ENCODE measurements at places on chromosomes 3 and 15.
A peak's percentile ranks its signal among the peaks of the same experiment; 100 is the strongest.

- DNase-seq = no peak
These were observed 135.7 kb upstream of the LRRFIP2 start for GRCh38 chr3:37309921-37310665.

DNA sequence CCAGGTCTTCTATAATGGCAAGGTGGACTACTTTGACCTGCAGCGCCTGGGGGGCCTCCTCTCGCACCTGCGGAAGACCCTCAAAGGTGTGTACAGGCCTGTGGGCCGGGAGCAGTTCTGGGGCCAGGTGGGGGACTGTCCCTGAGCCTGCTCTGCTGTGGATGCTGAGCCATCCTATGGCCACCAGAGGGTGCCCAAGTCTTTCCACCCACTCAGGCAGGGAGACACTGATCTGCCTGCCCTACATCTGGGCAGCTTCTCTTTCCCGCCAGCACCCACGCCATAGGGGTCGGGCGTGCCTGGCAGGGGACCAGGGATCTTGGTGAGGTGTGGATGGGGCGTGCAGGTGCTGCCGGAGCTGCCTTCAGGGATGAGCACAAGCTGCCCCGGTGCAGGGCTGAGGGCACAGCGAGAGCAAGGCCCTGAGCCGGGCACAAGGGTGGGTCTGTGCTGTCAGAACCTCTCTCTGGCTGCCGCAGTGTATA lies 14.1 kb downstream of the RNF123 start:
- no peak for DNase-seq

- no peak for DNase-seq
These were observed 15.1 kb upstream of the SGO1 start for GRCh38 chr3:20201143-20201542.

GRCh38 chr3:150370122-150370602 lies 37.9 kb upstream of the TSC22D2 start:
- DNase-seq = peak; percentile 86

- DNase-seq = no peak
These were observed 32.7 kb upstream of the MAP3K13 start for GRCh38 chr3:185330238-185330637.

- DNase-seq = no peak
These were observed 1.4 kb downstream of the WDR76 start for GRCh38 chr15:43828061-43828657.

- no peak for DNase-seq
These were observed 62.0 kb upstream of the BCL6 start for GRCh38 chr3:187807086-187807862.

DNA sequence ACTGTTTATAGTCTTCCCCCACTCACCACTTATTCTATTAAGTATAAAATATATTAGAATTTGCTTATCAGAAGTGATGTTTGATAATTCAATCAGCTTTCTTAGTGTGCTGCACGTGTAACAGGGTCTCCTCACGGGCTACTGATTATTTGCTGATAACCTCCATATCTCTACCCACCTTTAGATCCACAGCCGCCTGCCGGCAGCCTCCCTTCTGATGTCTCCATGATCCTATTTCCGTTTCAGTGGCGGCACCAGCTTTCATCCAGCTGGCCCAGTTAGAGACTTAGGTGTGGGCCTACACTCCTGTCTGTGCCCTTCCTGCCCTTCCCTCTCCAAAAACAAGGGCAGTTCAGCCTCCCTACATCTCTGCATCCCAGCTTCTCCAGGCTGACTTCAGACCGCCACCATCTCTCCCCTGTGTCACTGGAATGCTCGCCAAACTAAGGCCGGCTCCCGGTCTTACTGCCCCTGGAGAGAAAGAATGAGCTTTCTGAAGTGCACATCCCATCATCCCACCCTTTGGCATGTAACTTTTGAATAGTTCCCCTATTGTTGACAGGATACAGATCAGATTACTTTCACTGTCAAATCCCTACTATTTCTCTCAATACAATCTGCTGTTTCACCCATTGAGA lies 76.6 kb upstream of the PRTG start:
- no peak for DNase-seq

DNA sequence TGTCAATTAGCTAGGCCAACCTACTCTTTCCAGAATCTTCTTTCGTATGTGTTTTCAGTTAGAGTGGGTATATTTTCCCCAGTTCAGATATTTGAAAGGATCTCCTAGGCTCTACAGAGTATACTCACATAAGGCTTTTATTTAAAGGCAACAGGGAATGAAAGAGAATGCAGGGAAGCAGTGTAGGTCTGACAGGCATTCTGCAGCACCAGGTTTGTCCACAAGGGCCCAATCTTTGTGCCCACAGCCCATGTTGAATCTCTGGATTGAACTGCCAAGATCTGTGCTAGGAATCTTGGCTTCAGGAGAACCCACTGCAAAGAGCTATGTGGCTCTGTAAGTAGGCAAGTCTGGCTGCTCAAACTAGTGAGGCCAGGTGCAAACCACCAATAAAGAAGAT lies 24.2 kb upstream of the GALNT15 start:
- DNase-seq = no peak

- no peak for DNase-seq
These were observed 89.2 kb downstream of the CORO2B start for GRCh38 chr15:68667800-68668625.

- no peak for DNase-seq
These were observed 105.0 kb downstream of the FHIT start for GRCh38 chr3:61146010-61146890.

DNA sequence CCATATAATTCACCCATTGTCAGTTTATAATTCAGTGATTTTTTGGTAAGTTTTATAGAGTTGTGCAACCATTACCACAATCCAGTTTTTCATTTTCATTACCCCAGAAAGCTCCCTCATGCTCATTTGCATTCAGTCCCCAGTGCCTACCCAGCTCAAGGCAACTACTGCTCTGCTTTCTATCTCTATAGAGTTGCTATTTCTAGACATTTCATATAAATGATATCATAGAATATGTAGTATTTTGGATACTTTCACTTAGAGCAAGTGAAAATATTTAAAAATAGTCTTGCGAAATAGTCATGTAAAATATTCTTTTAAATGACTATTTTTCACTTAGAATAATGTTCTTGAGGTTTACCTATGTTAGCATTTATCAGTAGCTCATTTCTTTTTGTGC lies 42.1 kb downstream of the ZNF654 start:
- DNase-seq = no peak

DNA sequence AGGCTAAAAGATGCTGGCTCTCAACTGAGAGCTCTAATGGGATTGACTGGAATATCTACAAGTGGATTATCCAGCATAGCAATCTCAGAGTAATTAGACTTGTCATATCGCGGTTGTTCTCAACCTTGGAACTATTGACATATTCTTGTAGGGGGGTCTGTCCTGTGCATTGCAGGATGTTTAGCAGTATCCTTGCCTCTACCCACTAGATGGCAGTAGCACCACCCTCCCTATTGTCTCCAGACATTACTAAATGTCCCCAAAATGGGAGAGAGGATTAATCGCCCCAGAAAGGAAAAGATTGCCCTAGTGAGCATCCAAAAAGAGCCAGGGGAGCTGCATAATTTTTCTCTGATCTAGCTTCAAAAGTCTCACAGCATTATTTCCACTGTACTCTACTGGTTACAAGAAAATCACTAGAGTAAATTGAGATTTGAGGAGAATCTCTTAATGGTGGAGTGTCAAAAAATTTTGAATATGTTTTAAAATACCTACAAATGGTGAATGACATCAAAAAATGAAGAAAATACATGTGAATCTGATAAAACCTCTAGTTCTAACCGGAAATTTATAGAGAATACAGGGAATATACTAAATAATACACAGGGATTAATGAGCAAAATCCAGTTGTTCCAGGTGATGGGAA lies 388.2 kb upstream of the AGTR1 start:
- no peak for DNase-seq

DNA sequence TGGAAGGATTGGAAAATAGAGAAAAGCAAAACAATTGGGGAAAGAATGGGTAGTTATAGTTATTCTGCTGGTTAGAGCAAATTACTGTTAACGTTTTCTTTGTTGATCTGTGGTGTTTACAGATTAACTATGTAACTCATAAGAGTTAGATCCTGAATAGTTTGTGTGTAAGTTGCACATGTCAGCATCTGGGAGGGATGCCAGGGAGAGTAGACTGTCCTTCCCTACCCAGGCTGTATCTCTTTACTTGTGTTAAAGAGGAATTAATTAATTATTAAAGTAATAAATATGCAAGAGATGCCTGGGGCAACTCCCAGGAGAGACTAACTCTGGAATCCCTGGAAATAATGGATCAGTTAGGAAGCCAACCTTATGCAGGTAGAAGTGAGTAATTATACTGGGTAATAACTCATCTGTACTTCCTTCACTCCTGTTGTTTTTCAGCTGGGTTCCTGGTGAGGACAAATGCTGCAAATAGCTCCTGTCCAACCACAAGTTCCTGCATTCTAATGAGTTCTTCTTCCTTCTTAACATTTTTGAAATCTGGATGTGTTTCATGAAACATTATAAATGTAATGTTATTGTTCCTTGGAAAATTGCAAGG lies 18.9 kb downstream of the GHRL start:
- DNase-seq = no peak

DNA sequence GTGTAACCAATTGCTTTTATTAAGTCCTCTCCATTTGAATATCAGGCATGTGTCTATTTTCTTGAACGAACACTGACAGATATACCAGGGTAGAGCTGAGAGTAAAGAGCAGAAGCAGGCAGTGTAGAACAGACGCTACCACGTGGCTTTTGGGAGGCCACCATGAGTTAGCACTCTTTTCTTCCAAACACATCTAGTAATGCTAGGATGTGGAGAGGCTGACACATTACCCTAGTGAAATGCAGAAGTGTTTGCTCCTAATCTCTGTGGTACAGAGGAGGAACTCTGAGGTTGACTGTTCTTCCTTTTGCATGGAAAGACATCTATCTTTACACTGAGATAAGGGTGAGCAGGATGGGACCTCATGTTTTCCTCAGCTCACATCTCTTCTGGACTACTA lies 216.3 kb downstream of the SATB1 start:
- DNase-seq = no peak

DNA sequence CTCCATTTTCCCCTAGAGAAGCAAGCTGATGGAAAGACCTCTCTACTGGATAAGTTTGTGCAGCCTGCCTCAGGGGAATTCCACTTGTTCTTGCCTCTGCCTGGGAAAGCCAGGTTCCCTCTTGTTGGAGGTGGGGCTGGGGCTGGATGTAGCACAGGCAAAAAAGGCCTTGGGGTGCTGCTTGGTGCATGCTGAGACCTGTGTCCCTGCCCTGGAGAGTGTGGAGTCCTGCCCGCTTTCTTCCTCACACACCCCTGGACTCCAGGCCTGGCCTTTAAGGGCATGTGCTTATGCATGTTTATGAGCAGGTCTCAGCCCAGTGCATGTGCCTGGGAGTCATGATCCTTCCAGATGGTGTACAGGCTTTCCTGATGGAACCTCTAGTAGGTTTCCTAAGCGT lies 23.5 kb upstream of the JMJD7 start:
- DNase-seq = no peak
